Stimulated activated CD8-positive, alpha-beta memory T cell treated with anti-CD3 and anti-CD28 coated beads, Interleukin-12 subunit alpha, Interleukin-12 subunit beta, amount 100 ng/mL, for 1 hour (primary cell): ENCODE measurements at places on chromosomes 6 and 20.

- no peak for DNase-seq
These were observed 109.6 kb downstream of the DLL1 start for GRCh38 chr6:170181338-170181690.

- no peak for DNase-seq
These were observed 19.2 kb downstream of the SPTLC3 start for GRCh38 chr20:13028001-13028400.

- no peak for DNase-seq
These were observed 194.6 kb downstream of the CDH26 start for GRCh38 chr20:60152792-60153191.

DNA sequence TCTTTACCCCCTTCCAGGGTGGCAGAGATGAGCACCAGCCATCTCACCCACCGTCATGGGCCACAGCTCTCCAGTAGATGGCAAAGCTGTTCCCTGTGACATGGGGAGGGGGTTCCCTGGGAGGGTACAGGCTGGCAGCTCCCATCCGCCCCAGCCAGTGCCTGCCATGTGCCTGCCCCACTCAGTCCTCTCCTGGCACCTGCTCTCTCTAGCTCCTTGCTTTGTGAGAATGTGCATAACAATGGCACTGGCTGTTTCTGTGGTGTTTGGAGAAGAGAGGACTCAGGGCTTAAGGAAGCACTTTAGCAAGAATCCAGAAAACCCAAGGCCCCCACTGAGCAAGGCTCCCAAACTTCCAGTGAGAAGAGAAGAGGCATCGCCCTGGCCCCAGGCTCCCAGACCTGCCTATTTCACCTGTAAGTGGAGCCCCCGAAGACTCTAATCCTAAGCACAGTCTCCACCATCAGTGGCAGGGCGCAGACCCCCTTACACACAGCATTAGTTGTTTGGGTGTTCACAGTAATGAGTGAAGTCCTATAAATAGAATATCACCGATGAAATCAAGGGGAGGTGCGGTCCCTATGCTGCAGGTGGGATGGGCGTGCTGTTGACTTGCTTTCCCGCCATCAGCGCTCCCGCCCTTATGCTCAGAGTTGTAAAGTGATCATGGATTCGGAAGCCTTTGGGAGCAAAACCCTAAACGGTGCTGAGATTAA is 110.2 kb downstream of the AGPAT4 start:
- DNase-seq, result no peak

- DNase-seq, result no peak
These were observed 157.4 kb upstream of the PDE10A start for GRCh38 chr6:165820407-165820806.

GRCh38 chr6:24720131-24720603 is 1.2 kb upstream of the C6orf62 start:
- DNase-seq, result peak; percentile 72

- no peak for DNase-seq
These were observed 886 bp downstream of the SDCBP2 start for GRCh38 chr20:1327827-1328679.

GRCh38 chr20:31746068-31746878 is 7.2 kb downstream of the TPX2 start:
- DNase-seq, result no peak

DNA sequence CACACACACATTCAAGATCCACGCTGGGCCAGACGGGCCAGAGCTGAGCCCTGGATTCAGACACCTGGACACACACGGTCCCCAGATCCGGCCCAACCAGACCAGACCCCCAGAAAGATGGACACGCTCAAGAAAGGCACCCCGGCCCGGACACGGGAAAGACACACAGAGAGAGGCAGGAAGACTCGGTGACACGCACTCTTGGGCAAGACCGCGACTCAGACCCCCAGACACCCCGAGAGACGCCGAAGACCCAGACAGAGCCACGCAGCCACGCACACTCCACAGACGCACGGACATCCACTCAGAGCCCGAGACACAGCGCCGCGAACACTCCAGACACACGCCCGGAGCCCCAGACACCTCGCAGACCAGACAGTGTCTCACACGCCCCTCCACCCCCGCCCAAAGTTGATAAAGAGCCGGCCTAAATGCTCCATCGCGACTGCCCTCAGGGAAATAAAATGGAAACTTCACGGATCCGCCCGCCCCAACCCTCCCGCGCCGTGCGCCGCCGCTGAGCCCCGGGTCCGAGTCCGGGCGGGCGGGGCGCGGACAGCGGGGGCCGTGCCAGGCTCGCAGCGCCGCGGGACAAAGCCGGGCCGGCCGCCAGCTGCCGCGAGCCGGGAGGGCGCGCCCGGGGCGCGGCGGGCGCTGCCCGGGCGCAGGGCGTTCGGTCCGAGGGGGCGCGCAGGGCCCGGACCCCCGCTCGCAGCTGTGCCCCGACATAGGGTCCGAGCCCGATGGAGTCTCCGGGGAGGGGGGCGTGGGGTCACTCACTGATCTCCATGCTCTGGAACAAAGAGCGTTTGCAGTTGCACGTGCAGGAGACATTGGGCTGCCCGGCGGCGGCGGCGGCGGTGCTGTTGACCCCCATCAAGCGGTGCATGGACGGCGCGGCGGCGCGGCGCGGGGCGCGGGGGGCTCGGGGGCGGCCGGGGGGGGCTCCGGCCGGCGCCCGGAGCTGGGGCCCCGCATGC is 831 bp downstream of the PMEPA1 start:
- DNase-seq, result peak; percentile 10

- DNase-seq, result peak; percentile 60
These were observed 35.2 kb upstream of the MDFI start for GRCh38 chr6:41602864-41603608.

- no peak for DNase-seq
These were observed 143.4 kb downstream of the BCKDHB start for GRCh38 chr6:80249897-80250296.

GRCh38 chr6:113428702-113429101 is 428.4 kb upstream of the MARCKS start:
- DNase-seq, result no peak

DNA sequence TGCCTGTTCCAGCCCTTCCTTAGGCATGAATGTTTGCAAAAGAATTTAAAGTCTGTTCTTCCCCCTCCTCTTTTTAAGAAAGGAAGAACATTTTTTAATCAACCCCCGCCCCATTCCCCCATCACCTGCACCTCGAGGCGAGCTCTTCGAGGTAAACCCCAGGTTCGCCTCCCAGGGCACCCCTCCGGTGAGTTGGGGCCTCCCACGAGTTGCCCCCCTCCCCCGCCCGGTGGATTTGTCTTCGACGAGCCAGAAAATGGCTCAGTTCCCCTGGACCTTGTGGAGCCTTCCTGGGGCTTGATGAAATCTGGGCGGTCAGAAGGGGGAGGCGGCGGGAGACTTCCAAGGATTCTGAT is 256 bp upstream of the OVOL2 start:
- no peak for DNase-seq

DNA sequence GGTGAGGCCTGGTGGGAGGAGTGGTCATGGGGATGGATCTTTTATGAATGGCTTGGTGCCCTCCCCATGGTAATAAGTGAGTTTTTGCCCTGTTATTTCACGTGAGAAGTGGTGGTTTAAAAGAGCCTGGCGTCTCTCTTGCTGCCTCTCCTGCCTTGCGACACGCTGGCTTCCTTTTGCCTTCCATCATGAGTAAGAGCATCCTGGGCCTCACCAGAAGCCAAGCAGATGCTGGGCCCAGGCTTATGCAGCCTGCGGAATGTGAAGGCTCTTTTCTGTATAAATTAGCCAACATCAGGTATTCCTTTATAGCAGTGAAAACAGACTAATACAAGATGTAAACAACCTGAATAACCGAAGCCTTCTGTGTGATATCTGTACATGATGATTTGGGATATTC is 27.6 kb downstream of the VTA1 start:
- no peak for DNase-seq

GRCh38 chr6:50289366-50289765 is 239.6 kb upstream of the DEFB112 start:
- DNase-seq, result no peak

- no peak for DNase-seq
These were observed 751.5 kb downstream of the EPHA7 start for GRCh38 chr6:92667843-92668242.

DNA sequence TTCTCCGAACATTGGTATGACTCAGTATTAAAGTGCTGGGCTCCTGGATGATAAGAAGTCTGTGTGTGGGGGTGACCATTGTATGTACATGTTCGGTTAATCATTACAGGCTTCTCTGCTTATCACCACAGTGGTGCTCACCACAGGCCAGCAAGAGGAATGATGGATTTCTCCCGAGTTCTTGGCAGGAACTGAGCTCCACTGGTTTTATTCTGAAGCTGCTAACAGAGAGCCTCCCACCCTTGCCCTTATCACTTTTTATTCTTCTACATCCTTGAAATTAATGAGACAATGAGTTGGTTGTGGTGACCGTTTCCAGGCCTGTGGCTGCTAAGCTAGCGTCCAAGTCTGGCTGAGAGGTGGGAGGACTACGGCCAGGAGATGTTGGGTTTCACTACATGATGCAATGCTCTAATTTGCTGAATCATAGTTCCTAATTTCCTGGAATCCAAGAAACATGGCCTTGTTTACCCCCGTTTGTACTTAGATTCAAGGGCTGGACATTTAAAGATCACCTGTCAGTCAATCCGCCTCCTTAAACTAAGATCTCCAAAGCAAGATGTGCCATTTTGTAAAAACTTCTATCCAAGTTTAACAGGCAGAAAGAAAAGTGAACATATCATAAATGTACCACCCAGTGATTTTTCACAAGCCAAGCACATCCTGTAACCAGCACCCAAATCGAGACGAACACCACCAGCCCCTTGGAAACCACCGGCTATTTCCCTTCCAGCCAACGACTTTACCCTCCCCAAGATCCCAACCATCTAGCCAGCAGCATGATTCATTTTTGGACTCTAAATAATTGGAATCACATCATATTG is 172.5 kb downstream of the FOXA2 start:
- DNase-seq, result no peak

DNA sequence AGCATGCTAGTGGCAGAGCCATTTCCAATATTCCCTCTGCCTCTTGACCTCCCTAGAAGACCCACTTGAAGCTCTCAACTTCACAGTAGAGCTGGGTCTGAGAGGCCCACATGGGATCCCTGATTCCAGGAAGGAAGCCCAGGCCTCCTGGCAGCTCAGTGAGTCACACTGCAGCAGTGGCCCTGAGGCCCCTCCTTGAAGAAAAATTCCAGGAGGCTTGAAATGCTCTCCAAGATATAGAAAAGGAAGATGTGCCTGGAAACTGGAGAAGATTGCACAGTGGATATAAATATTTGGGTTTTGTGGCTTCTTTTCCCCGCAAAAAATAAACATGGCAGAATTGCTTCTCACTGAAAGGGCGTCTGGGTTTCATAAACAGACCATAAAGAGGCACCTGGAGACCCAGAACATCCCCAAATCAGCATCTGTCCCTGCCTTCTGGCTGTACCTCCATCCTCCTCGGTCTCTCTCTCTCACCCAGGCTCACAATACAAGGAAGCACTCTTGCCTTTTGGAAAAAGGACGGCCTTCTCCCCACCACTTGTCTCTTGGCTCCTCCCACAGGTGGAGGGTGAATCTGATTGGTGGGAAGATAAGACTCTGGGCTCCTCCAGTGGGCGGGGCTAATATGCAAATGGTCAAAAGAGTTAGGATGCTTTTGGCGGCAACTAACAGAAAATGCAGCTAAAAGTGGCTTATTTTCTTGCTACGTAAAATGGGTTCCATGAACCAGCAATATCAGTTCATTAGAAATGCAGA is 200.0 kb upstream of the SULF2 start:
- DNase-seq, result no peak

DNA sequence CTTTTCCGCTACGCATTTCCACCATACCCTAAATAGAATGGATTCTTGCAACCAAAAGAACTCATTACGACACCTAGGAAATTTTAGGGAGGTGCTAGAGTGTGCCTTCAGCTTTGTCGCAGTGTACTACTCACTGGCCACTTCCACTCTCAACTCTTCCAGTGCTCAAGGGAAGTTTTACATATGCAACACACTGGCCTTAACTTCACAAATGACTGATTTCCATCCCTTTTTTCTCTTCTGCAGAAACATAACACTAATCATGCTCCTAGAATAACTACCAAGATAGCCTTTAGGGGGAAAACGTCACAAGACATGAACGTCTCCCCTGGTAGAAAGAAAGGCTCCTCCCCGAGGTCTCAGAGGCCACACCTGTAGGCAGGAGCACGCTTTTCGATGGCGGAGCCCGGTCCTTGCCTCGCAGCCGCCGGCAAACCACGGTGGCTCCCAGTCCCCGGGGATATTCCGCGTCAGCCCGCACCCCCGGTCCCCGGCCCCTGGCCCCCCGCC is 584 bp downstream of the LYRM4 start:
- DNase-seq, result peak; percentile 62

DNA sequence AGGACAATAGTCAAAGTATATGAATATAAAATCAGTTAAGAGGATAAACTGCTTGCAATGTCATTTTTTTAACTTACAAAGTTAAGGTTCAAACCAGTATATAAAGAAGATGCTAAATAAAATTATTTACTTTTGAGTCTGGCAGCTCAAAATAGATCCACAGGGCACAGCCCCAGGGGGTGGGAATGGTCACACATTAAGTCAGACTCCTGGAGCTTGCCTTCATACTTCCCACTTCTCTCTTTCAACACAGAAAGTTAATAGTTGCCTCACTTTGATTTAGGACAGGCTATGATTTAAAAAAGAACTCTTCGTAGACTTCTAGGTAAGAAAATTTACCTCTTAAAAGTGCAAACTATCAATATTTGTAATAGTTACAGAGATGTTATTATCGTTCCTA is 158.3 kb upstream of the RUNX2 start:
- no peak for DNase-seq

GRCh38 chr6:105388392-105388791 is 14.5 kb downstream of the PREP start:
- DNase-seq, result no peak

DNA sequence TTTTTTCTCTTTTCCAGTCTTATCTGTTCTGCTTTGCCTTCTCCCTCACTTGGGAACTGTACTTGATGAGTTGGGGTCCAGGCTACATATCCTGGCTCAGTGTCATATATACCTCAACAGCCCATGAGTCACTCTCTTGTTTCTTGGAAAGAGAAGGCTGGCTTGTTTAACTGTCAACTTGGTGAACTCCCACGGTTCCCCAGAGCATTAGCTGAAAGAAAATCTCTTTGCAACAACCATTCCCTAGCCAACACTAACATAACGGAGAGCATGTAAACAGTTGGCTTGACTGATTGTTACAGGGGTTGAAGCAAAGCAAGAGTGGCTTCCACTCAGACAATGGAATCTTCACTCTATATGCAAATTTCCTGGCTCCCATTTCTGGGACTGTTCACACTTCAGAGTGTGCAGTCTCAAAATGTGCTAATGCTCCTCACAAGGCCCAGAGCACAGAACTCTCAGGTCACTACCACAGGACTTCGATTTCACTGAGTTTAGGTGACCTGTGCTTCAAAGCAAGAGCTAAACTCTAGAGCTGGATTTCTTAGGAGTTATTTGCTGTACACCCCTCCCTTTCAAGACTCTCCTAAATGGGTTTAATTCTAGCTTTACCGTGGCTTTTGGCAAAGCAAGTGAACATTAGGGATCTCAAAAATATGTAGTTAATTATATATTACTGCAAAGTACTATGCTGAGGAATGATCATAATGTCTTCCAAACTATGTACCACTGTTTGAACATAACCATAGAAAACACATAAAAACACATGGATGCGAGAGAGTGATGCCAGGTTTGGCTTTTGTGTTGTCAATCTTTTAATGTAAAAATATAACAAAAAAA is 609.8 kb downstream of the RFPL4B start:
- DNase-seq, result no peak

- DNase-seq, result no peak
These were observed 1027.4 kb upstream of the FLRT3 start for GRCh38 chr20:15364781-15365180.
